ENCODE measurements at places on chromosomes 7 and 10.
A peak's percentile ranks its signal among the peaks of the same experiment; 100 is the strongest.

DNA sequence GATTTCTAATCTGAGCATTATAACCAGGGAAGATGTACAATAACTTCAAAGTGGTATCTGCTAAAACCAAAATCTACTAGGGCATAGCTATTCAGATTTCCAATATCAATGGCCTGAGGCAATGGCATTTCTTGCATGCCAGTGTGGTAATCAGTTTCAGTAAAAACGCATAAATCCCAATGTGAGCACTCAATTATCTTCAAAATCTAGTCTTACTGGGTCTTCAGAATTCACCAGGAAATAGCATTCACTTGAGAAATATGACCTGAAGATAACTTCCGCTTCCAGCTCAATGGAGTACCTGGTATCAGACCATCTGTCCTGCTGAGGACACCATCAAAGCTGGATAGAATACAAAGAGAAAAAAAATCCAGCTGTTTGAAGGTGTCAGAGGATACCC is 72.4 kb downstream of the TRIL start:
- DNase-seq = no peak

DNA sequence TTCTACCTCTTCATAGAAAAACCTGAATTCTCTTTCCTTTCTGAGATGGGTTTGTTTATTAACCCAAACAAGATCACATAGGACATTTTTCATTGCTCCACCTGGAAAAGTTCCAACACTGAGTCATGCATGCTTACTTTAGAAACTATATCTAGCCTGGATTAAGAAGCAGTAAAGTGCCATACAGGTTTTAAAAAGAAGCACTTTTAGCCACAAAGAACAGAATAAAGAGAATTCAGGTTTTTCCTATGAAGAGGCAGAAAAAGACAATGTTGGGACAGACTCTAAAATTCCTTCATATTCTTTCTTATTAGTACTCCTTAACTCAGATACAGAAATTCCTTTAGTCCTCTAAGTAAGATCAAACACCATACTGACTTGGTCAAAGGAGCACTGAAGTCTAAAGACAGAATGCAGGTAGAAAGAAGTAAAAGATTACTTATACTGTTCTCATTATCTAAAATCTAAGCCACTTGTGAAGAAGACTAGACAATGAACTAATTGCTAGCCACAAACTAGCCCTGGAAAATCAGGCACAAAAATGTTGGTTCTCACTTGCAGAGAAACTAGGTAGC is 241.3 kb downstream of the ANK3 start:
- DNase-seq = peak; percentile 26

DNA sequence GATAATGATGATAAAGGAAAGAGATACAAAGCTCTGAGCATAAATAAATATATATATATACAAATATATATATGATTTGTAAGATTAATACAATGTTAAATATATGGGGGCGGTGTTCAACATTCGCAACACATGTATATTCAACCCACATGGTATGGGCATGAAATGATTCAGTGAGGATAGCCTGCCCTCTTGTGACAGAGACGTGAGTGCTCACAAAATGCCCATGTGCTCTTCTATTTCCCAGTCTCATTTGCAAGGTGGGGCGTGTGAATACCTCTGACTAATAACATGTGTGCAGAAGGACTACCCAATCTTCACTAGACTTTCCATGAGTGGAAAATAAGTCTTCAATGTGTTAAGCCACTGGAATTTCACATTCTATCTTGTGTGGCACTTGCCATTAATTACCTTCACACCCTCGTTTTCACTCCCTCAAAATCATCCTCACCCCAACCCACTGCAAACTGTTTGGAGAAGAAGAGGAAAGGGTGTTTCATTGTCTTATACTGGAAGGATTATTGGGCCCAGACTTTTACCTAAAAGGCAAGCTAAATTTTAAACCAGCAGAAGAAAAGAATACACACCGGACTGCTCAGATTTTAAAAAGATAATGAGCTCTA is 26.9 kb downstream of the ASAH2 start:
- DNase-seq = peak; percentile 82

- DNase-seq = no peak
These were observed 549.2 kb upstream of the POM121L12 start for GRCh38 chr7:52486267-52486666.

- no peak for DNase-seq
These were observed 298.6 kb downstream of the TFEC start for GRCh38 chr7:115731796-115732471.

- no peak for DNase-seq
These were observed 457.6 kb downstream of the LRMDA start for GRCh38 chr10:75889051-75889450.

DNA sequence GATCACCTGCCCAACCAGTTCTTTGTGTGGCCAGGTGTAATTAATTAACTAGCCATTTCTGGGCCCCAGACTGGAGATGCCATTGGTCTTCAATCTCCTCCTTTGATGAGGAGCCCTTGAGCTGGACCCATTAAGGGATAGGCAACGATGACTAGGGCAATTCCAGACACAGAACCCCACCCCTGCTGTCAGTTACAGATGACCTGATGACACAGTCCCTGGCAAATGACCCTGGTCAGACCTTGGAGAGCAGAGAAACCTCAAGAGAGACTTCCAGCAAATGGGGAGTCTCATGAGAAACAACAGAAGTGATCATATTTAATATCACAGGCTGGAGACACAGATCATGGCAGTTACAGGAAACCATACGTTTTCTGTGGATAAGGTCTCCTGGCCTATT is 101.8 kb upstream of the TCF7L2 start:
- DNase-seq = no peak

DNA sequence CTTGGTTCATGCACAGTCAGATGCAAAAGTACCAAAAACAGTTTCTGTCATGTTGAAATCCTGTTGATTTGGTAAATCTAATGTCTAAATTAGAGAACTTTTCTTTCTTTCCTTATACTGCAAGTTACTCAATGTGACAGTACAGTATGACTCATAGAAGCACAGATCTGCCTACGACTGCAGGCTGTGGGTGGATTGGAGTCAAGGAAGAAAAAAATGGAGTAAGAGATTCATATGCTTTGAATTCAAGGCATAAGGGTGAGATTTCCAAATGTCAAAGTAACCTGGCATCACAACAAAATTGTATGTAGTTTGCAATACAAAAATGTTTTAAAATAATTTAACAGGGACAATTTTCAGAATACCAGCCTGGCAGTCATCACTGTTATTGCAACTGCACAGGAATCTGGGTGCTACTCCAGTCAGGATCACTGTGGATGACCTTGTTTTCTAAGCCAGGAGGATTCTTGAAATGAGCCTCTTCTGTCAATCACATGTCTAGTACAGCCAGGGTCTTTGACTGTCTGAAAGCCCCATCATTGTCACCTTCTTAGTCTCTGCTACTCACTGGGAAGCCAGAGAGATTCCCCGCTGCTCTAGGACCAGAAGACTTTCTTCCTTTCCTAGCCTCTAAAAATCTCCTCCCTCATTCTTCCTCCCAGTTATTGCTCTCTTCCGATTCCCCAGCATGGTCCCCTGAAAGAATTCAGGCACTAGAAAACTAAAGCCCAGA is 83.6 kb downstream of the CD36 start:
- peak; percentile 72 for DNase-seq

DNA sequence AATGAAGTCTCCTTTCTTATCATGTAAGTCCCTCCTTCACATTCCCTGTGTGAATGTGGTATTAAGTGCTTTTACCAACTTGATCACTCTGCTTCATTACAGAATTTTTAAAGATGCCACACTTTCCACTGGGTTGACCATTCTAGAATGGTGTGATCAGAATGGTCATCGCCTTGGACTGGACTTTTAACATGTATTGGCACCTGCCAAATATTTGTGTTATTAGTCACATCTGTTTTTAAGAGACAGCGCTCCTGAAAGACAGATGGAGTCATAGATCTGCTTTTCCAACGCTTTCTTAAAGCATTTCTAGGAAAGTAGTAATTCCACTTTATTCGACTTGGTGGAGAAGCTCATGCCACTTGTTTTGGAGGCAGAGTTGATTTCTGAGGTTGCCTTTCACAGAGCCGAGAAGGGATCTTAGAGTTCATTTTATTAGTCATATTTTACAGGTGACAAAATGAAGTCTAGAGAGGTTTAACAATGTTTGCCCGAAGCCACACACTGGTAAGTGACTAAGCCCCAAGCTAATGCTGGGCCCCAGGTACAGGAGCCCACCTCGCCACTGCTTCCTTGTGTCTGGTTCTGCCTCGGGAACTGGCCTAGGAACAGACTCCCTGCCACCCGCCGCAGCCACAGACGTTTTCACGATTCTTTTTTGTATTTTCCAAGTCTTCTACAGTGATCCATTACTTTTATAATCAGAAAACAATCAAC is 10.4 kb upstream of the BAMBI start:
- no peak for DNase-seq
